Panc1 (cell line): ENCODE measurements at places on chromosomes 4 and X. TPM values are rescaled to one million over a fixed set of nuclear protein-coding genes. Genes with fewer than 3 reads are reported as not detected.

Gene NCAPG
- total RNA-seq = 31.0 TPM

DNA sequence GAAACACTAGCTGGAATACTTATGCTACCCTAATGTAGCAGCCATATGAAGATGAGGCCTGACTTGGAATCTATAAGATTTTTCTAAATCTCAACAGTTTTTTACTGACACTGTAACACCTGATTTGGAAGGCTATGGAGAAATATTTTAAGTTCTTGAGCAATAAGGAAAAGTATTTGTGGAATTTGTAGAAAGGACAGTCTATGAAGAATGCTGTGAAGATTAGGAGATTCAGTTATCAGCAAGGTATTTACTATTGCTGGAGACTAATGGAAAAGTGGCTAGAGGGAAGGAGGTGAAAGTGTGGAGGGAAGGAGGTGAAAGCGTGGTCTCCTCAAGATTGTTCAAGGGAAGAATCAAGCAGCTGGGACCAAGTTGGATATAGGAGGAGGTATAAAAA lies 190.0 kb upstream of the EMCN start:
- no peak for DNase-seq

GRCh38 chrX:19883878-19884277 lies 3.5 kb downstream of the SH3KBP1 start:
- no peak for DNase-seq

Gene USP17L15
- total RNA-seq = not detected

Gene SHROOM3
- total RNA-seq = 7.2 TPM

GRCh38 chr4:111213531-111213930 lies 590.7 kb upstream of the PITX2 start:
- no peak for DNase-seq

Gene SH3RF1
- 11.5 TPM for total RNA-seq

Gene STPG2
- not detected for total RNA-seq

DNA sequence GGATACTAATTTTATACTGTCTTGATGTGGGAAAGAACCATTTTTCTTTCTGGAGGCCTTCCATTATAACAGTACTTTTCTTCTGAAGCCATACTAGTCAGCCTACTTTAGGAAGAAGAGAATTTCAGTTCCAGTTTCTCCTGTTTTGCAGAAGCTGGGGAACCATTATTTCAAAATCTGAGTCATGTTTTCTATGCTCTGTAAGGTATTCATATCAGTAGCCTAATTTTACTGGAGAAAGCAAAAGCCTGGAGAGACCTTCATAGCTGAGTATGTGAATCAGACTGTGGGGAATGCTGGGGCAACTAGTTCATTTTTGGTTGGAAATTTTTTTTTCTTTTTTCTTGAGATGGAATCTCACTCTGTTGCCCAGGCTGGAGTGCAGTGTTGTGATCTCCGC lies 22.4 kb downstream of the AFF1 start:
- DNase-seq = no peak

- no peak for DNase-seq
Measured at GRCh38 chr4:81898862-81899504, 427.3 kb upstream of the RASGEF1B start.
